ENCODE measurements at places on chromosomes 12 and 14.

DNA sequence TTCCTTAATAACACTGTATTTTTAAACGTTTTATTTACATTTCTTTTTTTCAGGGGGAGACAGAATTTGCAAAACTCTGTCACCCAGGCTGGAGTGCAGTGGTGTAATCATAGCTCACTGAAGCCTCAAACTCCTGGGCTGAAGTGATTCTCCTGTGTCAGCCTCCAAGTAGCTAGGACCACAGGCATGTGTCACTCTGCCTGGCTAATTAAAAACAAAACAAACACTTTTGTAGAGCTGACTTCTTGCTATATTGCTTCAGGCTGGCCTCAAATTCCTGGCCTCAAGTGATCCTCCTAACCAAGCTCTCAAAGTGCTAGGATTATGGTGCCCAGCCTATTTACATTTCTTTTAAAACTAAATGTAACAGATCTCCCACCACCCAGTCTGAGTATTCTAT is 12.7 kb downstream of the CPSF6 start:
- DNase-seq = peak; percentile 2

GRCh38 chr14:98208943-98209342 is 1063.1 kb downstream of the BCL11B start:
- DNase-seq = no peak

DNA sequence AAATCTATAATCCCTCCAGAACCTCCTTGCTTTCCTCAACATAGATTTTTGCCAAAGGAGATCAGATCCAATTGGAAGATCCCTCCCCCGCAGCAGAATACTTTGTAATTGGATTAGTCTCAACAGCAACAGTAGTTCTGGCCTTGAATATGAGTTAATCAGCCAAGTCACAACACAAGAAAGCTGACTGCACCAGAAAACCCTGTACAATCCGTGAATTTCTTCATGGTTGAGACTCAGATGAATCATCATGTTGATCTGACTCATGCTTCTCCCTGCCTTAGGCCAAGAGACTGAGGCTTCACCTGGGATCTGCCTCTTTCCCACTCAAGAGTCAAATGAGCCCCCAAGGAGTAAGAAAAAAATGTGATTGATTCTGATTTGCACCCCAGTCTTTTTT is 3.0 kb upstream of the METTL17 start:
- DNase-seq = no peak

DNA sequence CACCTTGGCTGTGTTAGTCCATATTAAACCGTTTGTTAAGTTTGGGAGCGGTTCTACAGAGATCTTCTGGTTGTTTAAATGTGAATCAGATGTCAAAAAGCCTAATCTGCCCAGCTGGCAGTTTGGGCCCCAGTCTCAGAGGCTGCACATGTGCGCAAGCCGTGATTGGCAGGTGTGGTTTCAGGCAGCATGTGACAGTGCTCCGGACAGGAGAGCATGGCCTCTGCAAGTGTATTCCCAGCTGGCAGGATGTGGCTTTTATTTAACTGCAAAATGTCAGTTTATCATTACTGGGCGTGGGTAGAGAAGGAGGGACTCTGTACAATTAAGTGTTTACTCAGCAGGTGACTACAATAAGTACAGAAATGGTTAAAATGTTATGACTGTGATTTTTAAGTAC is 77.5 kb downstream of the PELI2 start:
- peak; percentile 88 for DNase-seq

DNA sequence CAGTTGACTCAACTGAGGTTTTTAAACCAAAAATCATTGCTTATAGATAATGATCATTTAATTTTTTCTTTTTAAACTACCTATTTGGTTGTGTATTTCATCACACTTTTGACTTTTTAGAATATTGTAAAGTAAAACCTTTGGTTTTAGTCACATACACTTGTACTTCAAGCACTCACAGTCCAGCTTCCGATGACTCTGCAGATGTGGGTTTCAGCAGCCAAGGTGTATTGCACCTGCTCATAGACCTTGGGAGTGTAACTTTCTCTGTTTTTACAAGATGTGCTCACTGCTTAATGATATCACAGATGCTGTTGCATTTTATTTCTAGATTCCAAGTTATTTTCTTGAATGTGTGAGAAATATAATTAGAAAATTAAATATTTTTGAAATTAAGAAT is 188.3 kb upstream of the SLC38A2 start:
- DNase-seq = no peak

GRCh38 chr12:82789674-82790073 is 103.0 kb downstream of the TMTC2 start:
- no peak for DNase-seq

GRCh38 chr12:77979597-77980250 is 149.0 kb downstream of the NAV3 start:
- no peak for DNase-seq

- DNase-seq = no peak
These were observed 3.0 kb upstream of the TCHP start for GRCh38 chr12:109897029-109897428.

GRCh38 chr12:14605401-14605989 is 37.8 kb upstream of the PLBD1 start:
- peak; percentile 13 for DNase-seq

DNA sequence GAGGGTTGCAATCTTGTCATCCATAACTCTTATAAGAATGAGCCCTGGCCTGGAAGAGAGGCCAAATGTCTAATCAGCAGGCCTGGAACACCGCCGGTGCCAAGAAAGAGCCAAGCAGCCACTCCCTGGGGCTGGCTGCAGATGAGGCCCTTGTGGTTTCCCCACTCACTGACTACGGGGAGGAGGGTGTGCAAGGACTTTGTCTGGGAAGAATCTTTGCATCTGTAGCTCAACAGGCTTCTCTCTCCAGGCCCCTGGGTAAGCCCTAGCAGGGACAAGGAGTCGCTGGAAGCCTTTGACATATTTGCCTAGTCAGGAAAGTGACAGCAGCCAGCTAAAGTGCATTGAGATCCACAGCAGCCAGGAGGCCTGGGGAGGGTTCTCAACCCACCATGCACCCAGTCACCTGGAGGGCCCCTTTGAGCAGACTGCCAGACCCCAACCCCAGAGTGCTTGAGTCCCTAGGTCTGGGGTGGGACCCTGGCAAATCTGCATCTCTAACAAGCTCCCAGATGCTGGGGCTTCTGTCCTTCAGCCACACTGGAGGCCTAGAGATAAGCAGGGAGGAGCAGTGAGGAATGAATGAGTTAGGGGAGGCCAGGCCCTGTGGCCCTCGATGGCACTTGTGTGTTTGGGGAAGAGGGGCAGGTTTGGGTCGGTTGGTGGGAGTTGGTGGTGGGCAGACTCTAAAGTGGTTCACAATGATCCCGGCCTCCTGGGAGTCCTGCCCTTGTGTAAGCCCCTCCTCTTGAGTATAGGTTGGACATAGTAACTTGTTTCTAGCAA is 13.9 kb upstream of the LRTM2 start:
- DNase-seq = no peak

- DNase-seq = no peak
These were observed 87.9 kb downstream of the PTPN11 start for GRCh38 chr12:112506513-112507166.

- no peak for DNase-seq
These were observed 616 bp downstream of the BCL11B start for GRCh38 chr14:99271221-99271941.

DNA sequence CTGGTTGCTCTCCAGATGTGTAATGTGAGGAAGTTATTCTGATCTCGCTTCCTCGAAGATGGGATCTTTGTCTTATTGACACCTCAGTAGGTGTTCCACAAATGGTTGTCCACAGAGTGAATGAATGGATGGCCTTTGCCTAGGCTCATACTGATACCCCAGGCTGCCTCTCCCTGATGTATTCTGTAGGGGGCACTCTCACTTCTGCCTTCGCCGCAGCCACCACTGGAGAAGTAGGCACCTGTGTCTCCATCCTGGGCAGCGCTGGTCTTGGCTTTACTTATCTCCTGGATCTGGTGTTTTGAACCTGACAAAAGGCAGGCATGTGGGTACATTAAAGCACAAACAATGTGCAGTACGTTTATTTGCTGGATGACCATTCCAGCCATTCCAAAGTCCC is 82.1 kb downstream of the ZFP36L1 start:
- DNase-seq = no peak

- DNase-seq = no peak
These were observed 4.5 kb upstream of the NFYB start for GRCh38 chr12:104142543-104142942.

GRCh38 chr12:128820723-128821432 is 2.9 kb downstream of the SLC15A4 start:
- DNase-seq = peak; percentile 47

GRCh38 chr14:64196814-64197411 is 97.3 kb downstream of the ESR2 start:
- no peak for DNase-seq

GRCh38 chr12:114547636-114548035 is 136.3 kb downstream of the TBX3 start:
- no peak for DNase-seq

DNA sequence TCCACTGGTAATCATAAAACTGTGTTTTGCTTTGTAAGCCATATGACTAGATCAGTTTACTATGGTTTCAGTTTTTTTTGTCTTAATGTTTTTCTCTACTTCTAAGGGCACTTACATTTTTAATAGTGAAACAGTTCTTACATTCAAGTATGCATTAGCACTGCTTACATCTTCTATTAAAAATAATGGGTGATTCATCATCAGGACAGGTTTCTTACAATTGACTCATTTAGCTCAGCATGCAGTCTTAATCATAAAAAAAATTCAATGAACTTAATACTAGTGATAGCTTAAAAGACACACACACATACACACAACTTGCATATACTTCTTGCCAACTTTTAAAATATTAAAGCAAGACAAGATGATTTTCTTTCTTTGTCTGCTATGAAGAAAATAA is 845.7 kb upstream of the USP15 start:
- DNase-seq = no peak

DNA sequence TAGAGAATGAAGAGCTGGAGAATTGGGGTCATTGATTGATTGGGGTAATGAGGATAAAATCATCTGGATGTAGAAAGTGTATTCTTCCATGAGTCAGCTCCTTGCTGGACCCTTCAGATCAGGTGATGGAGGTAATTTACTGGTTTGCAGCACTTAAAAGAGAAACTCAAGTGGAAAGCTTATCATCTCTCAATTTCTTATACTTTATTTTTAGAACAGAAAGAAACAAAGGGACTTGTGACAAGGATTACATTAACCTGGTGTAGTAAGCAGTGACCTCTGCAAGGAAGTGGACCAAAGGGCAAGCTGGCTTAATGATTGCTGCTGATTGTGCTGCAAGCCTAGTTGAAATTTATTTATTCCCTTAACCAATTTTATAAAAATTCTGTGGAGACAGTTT is 405.0 kb downstream of the TRHDE start:
- no peak for DNase-seq

DNA sequence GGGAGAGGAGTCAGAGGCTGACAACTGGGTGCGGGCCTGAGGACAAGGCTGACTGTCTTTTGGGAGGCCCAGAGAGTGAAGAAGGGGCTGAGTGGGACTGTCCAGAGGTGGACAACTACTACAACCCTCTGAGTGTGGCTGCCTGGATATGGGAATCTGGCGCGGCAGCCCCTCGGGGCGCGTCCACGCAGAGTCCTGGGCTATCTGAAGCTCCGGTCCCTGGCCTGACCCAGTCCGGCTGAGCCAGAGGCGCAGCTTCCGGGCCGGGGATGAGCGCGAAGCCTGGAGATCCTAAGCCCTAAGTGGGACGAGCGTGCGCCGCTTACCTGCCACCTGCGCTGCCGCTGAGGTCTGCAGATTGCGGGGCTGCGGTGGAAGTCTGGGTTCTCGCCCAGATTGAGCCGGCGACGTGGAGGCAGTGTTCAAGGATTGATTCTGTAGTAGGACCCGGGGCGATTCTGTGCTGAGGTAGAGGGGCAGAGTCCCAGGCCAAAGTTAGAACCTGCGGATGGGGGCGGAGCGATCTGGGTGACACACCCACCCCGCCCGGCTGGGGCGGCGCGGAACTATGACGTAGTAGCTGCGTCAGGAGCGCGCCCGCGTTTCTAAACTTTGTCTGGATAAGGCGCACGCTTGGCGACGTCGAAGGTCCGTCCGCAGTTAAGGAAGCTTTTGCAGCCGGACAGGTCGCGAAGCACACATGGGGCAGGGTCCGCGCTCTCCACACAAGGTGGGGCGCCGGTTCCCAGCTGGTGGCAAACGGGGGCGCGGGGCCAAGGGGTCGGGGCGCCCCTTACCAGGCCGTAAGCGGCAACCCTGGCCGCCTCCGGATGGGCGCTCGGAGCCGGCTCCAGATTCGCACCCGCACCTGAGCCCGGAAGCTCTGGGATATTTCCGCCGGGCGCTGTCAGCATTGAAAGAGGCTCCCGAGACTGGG is at the start of the genes DHRS1 and NOP9:
TSS of gene DHRS1 (minus strand) at position 526 of the 937 bp plus-strand sequence. CDS start 674 bp downstream, outside the sequence.
TSS of gene NOP9 (plus strand) at position 596 of the 937 bp plus-strand sequence. CDS start at position 701, 105 bp downstream.
- DNase-seq = peak; percentile 78

GRCh38 chr12:40262657-40263056 is 37.9 kb downstream of the LRRK2 start:
- no peak for DNase-seq

DNA sequence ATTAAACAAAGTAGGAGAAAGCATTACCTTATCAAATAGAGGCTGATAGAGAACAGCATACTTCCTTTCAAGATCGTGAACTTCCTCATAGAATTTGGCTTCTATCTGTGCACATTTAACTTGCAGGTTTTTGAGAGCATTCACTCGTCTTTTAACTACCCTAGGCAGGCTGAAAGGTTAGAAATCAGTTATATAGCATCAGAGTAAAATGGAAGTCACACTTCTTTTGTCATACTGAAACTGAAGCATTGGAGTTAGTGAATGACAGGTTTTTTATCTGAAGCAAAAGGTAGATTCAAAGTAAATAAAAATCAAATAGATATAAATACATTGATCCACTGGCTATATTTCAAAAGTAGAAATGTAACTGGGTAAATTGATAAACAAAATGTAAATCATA is 24.4 kb downstream of the NAP1L1 start:
- DNase-seq = no peak

GRCh38 chr12:77510985-77511384 is 319.7 kb upstream of the NAV3 start:
- no peak for DNase-seq

DNA sequence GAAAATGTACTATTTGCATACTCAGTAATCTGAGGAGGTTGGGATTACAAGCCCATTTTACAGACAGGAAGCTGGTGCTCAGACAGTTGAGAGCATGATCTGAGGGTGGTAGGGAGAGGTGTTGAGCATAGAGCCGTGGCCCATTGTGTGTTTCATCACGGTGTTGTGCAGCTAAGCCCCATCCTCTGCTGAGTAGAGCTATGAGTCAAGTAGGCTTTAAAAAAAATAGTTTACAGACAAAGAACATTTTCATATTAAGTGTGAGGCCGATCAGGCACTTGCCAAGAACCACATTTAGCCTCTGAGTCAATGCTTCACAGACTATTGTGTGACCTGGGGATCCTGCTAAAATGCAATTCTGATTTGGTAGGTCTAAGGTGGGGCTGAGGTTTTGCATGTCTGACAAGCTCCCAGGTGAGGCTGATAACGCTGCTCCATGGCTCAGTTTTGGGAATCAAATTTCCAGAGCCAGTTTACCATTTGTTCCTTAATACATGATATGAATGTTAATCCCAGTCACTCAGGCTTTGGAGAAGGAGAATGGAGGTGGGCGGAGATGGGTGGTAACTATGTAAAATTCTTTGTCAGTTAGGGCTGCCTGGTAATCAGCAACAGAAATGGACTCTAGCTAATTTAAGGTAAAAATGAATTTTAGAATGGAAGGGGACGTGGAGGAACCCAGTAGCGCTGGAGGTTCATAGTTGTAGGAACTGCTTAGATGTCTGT is 22.2 kb downstream of the ZNF664 start:
- DNase-seq = no peak

- no peak for DNase-seq
These were observed 26.7 kb downstream of the BTG1 start for GRCh38 chr12:92118826-92119536.

GRCh38 chr12:48862760-48863159 is 2.9 kb downstream of the RND1 start:
- DNase-seq = no peak

GRCh38 chr12:120725659-120726509 is at the start of gene ACADS:
TSS of gene ACADS (plus strand) at chr12:120725826. CDS start at chr12:120725886, 60 bp downstream.
- peak; percentile 84 for DNase-seq

GRCh38 chr14:95323361-95323760 is 3.7 kb upstream of the CLMN start:
- DNase-seq = no peak
